ENCODE measurements at places on chromosomes 5 and 9.

DNA sequence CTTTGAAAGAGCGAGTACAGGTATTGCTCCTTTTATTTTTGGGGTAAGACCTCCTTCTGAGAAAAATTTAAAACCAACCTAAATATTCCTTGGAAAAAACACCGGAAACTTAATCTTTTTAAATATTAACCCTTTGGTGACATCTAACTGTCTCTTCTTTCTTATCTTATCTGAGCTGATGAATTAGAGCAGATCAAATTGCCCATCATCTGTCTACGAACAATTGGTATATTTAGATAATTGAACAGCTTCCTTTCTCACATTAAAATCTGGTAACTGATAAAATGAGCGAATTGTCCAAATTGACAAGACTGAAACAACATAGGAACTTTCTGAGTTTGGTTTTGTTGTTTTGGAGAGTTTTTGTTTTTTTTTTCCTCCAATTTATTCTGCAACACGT, 2.0 kb downstream of the ISL1 start:
- DNase-seq, result no peak

GRCh38 chr9:136143215-136144001, 24.7 kb upstream of the TMEM250 start:
- no peak for DNase-seq

GRCh38 chr9:133576875-133577736, 32.1 kb downstream of the FAM163B start:
- DNase-seq, result no peak

- DNase-seq, result no peak
Measured at GRCh38 chr5:134878403-134878802, 4.2 kb downstream of the TXNDC15 start.

DNA sequence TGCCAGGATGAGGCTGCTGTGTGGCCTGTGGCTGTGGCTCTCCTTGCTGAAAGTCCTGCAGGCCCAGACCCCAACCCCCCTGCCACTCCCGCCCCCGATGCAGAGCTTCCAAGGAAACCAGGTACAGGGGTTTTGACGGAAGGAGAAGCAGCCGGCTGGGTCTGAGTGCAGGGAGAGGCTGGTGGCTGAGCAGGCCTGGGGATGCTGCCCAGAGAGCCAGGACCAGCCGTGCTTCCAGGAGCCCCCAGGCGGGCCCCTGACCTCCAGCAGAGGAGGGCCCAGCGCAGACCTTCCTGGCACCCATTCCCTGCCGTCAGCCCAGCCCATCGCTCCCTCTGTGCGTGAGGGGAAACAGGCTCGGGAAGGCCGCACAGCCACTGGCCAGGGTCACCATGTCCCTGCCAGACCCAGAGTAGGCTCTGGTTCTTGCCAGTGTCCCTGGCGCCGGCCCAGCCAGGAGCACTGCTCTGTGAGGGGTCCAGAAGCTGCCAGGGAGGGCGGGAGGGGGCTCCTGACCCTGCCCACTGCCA, 313 bp downstream of the LCN12 start:
- no peak for DNase-seq

GRCh38 chr5:74762599-74762998, 4.3 kb downstream of the GFM2 start:
- DNase-seq, result no peak

GRCh38 chr9:94222870-94223269, 36.2 kb upstream of the ZNF169 start:
- no peak for DNase-seq

GRCh38 chr5:56419667-56420066, 186.5 kb upstream of the ANKRD55 start:
- DNase-seq, result no peak

DNA sequence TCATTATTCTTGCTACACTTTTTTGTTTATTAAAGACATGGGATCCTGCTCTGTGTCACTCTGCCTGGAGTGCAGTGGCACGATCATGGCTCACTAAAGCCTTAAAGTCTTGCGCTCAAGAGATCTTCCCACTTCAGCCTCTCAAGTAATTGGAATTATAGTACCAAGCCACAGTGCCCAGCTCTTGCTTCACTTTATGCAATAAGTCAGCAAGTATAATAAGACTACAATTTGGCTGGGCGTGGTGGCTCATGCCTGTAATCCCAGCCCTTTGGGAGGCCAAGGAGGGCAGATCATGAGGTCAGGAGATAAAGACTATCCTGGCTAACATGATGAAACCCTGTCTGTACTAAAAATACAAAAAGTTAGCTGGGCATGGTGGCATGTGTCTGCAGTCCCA, 5.9 kb downstream of the C9orf153 start:
- no peak for DNase-seq

GRCh38 chr9:18520416-18521047, 46.6 kb downstream of the ADAMTSL1 start:
- DNase-seq, result no peak

DNA sequence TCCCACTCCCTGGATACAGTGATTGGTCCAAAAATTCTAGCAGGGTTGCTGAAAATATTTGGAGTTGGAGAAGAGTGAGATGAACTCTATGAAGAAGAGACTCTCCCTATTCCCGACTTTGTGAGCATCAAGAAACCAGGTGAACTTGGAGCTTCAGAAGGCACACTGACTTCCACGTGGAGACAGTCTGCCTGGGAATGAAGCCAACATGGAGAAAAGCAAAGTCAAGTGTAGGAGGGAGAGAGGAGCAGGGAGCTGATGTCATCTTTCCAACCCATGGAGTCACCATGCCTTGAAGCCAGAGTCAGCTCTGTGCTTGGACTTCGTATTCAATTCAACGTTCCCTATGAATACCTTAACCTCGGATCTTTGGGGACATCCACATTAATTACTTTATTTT, 125.1 kb downstream of the NPR3 start:
- no peak for DNase-seq

GRCh38 chr9:98399950-98400683, 144.7 kb upstream of the TBC1D2 start:
- no peak for DNase-seq

DNA sequence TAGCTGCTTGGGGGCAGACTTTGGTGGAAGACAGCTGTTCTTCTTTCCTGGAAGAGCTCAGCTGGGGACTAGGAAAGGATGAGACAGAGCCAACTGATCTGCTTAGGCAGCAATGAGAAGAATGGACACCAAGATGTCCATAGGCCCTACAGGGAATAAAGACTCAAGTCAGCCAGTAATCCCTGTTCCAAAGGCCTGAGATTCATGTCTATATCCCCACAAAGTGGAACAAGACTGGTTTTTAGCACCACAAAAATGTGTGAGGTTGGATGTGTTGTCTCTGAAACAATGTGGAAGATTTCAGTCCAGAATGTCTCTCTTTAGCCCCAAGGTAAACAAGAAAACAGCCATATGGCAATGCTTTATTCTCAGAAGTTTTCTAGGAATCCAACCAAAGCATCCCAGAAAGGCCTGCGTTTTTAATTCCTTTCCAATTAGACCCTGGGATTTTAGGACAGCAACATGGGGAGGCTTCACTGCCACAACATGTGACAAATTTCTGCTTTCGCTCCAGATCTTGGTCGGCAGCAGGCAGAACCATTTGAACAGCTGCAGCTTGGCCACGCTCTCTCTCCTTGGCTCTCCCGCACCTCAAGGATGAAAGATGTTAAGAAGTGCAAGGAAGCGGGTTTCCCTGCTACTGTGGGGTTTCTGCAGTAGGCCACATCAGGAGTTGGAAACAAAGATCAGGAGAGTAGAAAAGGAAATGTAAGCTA, 245.1 kb downstream of the FSTL4 start:
- DNase-seq, result no peak

DNA sequence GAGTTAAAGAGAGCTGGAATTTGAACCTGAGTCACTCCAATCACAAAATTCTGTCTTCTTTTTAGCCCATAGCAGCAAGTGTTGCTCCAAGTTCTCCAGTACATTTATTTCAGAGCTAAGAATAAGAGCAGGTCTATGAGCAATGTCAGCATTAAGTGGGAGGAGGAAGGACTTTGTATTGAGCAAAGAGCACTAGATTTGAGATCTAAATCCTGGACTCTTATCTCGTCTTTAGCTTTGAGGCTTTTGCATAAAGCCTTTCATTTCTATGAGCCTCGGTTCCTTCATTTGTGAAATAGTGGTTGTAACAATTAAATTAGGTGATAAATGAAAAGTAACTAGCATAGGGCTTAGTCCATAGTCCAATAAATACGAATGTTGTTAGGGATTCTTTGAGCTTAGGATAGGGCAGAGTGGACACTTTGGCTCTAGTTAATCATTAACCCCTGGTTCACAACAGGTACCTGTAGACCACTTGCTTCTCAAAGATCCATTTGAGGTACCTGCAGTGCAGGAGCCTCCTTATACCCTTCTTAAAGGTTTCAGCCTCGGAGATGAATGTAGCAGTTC, 464.1 kb upstream of the KLF4 start:
- no peak for DNase-seq

- DNase-seq, result no peak
Measured at GRCh38 chr9:111605041-111605559, 5.7 kb upstream of the PTGR1 start.

DNA sequence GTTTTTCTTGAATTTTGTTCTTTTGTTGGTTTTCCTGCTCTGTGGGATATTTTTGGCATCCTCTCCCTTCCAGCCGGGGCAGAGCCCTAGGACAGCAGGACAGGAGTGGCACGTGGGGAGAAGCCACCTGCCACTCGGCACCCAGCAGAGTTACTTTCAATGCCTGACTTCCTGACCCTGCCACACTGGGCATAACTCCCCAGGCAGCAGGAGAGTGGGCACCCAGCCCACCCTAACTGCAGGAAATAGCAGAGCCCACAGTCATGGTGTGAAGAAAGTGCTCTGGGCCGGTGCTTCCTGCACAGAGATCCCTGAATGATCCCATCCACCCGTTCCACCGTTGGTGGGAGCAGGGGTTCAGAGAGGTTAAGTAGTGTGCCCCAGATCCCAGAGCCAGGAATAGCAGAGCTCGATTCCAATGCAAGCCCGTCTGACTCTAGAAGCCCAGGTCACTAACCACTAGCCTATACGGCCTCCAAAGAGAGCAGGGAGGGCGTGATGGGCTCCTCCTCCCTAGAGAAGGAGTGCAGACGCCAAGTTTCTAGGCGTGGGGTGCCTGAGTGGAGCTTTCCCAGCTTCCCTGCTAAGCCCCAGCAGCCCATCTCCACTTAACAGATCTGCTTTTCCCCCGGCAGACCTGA, 8.1 kb upstream of the NUP214 start:
- DNase-seq, result no peak

DNA sequence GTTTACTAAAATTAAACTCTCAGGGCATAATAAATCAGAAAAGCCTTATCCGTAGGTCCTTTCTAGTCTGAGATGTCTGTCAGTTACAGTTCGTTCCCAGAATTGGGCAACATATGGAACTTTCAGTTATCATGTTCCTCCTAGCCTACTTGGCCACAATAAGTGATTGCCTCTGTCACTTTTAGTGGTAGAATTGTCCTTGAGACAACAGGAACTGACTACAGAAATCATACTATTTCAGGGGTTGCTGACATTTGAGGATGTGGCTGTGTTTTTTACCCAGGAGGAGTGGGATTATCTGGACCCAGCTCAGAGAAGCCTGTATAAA, 956 bp downstream of the ZNF189 start:
- no peak for DNase-seq

- no peak for DNase-seq
Measured at GRCh38 chr5:4639946-4640345, 500.2 kb upstream of the ADAMTS16 start.

DNA sequence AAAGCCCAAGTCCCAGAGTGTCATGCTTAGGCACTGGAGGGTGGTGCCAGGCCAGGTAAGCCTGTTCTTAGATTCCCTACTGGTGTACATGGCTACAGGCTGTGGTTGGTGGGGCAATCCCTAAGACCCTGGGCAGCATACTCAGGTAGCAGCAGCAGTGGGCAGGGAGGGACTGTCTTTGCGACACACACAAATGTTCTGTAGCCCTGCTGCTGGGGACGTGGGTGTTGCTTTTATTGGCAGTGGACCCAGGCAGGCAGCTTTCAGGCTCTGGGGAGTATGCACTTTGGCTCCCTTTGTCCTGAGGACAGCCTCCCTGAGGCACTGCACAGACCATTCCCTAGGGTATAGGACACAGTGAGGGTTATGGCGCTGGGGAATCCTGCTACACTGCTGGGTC, 137.1 kb upstream of the ADAMTS19 start:
- DNase-seq, result no peak

GRCh38 chr9:103661663-103662062, 432.4 kb upstream of the SMC2 start:
- no peak for DNase-seq

DNA sequence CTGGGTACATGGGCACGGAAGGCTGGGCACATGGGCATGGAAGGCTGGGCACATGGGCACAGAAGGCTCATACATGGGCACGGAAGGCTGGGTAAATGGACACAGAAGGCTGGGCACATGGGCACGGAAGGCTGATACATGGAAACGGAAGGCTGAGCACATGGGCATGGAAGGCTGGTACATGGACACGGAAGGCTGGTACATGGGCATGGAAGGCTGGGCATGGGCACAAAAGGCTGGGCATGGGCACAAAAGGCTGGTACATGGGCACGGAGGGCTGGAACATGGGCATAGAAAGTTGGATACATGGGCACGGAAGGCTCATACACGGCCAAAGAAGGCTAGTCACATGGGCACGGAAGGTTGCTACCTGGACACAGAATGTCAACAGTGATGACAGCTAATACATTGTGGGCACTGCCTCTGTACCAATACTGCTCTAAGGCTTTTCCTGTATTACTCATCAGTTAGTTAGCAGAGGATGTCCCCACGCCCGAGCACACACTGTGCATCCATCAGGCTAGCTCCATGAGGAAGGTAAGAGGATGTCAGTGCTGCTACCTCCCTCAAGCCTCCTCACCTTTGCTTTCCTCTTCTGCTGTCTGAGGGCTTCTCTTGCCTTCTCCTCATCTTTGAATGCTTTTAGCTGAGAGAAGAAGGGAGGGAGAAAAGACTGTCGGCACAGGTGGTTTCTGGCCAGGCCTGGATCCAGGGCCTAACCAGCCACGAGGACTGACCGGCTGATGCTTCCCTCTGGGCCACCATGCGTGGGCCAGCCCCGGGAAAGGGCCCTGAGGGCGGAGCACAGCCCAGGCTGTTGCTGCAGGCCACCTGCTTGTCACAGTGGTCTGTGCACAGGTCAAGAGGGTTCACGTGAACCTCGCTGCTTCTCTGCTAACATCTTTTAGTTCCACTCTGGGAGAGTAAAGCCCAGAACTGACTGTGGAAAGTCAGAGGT, 14.3 kb downstream of the GPX3 start:
- no peak for DNase-seq

DNA sequence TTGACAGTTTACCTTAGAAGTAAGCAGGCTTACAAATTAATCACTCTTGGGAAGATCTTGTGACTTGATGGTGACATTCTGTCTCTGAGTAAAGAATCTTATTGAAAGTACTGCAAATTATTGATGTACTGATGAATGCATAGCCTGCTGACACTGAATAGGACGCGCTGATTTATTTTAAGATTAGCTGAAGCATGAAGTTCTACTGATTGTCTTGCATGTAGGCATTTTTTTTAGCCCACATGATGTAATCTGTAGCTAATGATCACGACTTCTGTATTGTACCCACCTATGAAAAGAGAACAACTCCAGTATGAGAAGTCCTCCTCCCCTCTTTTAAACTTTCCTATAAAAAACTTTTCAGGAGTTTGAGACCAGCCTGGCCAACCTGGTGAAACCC, 28.3 kb upstream of the SPIN1 start:
- DNase-seq, result no peak
